ENCODE measurements at places on chromosomes 5 and 9. TPM values are rescaled to one million over a fixed set of nuclear protein-coding genes. Genes with fewer than 3 reads are reported as not detected.

PLCXD3 gene
- 2.4 TPM for total RNA-seq

SMIM23 gene
- not detected for total RNA-seq

CSNK1A1 gene
- 292 TPM for total RNA-seq

LAMC3 gene
- 9.9 TPM for total RNA-seq

DMGDH gene
- total RNA-seq: 3.5 TPM

PCDHB4 gene
- 4.5 TPM for total RNA-seq

NFIB gene
- 115 TPM for total RNA-seq

PCDHAC2 gene
- 39.0 TPM for total RNA-seq

GFRA3 gene
- total RNA-seq: 2.7 TPM

BARHL1 gene
- not detected for total RNA-seq

IL3 gene
- not detected for total RNA-seq

IL13 gene
- not detected for total RNA-seq

ANKRD34B gene
- not detected for total RNA-seq

NRG2 gene
- total RNA-seq: 5.2 TPM

DBH gene
- 0.11 TPM for total RNA-seq

SPACA9 gene
- total RNA-seq: 2.8 TPM

GLRA1 gene
- 1.4 TPM for total RNA-seq

ANKRA2 gene
- total RNA-seq: 61.4 TPM

PLEKHG4B gene
- 10.1 TPM for total RNA-seq
